PC-9 (cell line): ENCODE measurements at places on chromosomes 2 and 18. TPM values are rescaled to one million over a fixed set of nuclear protein-coding genes. Genes with fewer than 3 reads are reported as not detected.

Gene ST8SIA3
- not detected in 2 replicates for total RNA-seq

Gene LRRC30
- total RNA-seq, result not detected in 2 replicates

Gene UNC80
- total RNA-seq, result not detected in 2 replicates

Gene EMX1
- not detected in 2 replicates for total RNA-seq

Gene ANKRD30B
- not detected in 2 replicates for total RNA-seq

Gene ACTG2
- not detected in 2 replicates for total RNA-seq

Gene TLX2
- total RNA-seq, result 3.1 and 3.8 TPM in 2 replicates

Gene C2orf81
- total RNA-seq, result 9.8 and 12.0 TPM in 2 replicates

Gene POTEF
- total RNA-seq, result not detected in 2 replicates

Gene GAREM1
- total RNA-seq, result 6.1 and 10.2 TPM in 2 replicates

Gene PTH2R
- total RNA-seq, result not detected in 2 replicates

Gene WNT10A
- total RNA-seq, result 1.2 and 2.3 TPM in 2 replicates

Gene STK39
- 14.5 and 18.6 TPM in 2 replicates for total RNA-seq

Gene MSH2
- 41.7 and 54.2 TPM in 2 replicates for total RNA-seq

Gene NT5C1B
- not detected in 2 replicates for total RNA-seq

Gene PCARE
- total RNA-seq, result not detected in 2 replicates

Gene PTPRN
- total RNA-seq, result not detected in 2 replicates

Gene UGT1A10
- total RNA-seq, result not detected in 2 replicates

Gene DNAJC10
- 160 and 167 TPM in 2 replicates for total RNA-seq

Gene POMC
- not detected in 2 replicates for total RNA-seq

Gene SRD5A2
- not detected in 2 replicates for total RNA-seq

Gene RFTN2
- not detected in 2 replicates for total RNA-seq

Gene MPHOSPH10
- 16.0 and 26.9 TPM in 2 replicates for total RNA-seq

Gene SERPINB3
- total RNA-seq, result not detected in 2 replicates

Gene SOCS6
- total RNA-seq, result 20.9 and 21.0 TPM in 2 replicates

Gene FEV
- total RNA-seq, result not detected in 2 replicates

Gene AKAIN1
- total RNA-seq, result not detected in 2 replicates

Gene CDK5R2
- total RNA-seq, result 0.17 and 0.20 TPM in 2 replicates

Gene MTCL1
- total RNA-seq, result 29.6 and 30.0 TPM in 2 replicates

Gene PPM1G
- 114 and 136 TPM in 2 replicates for total RNA-seq

Gene CHRND
- not detected in 2 replicates for total RNA-seq

Gene SPATA3
- total RNA-seq, result not detected in 2 replicates

Gene COLEC11
- 2.4 and 4.6 TPM in 2 replicates for total RNA-seq

Gene HOXD13
- total RNA-seq, result not detected in 2 replicates

Gene ADCYAP1
- total RNA-seq, result not detected in 2 replicates

Gene SLC4A5
- total RNA-seq, result 1.2 TPM in 1 of 2 replicates, not detected in the other

Gene IL36B
- not detected in 2 replicates for total RNA-seq

Gene NDC80
- total RNA-seq, result 71.7 and 89.2 TPM in 2 replicates

Gene KCNG2
- not detected in 2 replicates for total RNA-seq

Gene TTC31
- total RNA-seq, result 20.1 and 21.8 TPM in 2 replicates

Gene TNFAIP6
- not detected in 2 replicates for total RNA-seq

Gene UPP2
- total RNA-seq, result not detected in 2 replicates

Gene CD207
- total RNA-seq, result not detected in 2 replicates

Gene PLEK
- total RNA-seq, result not detected in 2 replicates

Gene RAPGEF4
- 0.53 TPM in 1 of 2 replicates, not detected in the other for total RNA-seq

Gene MC5R
- not detected in 2 replicates for total RNA-seq

Gene CMPK2
- total RNA-seq, result not detected in 2 replicates

Gene GAD1
- total RNA-seq, result 3.5 and 4.3 TPM in 2 replicates

Gene RSAD2
- total RNA-seq, result not detected in 2 replicates

Gene CNTNAP5
- total RNA-seq, result not detected in 2 replicates

Gene KIF5C
- total RNA-seq, result 0.07 and 0.23 TPM in 2 replicates

Gene RFX8
- not detected in 2 replicates for total RNA-seq

Gene PECR
- 10.8 and 16.0 TPM in 2 replicates for total RNA-seq

Gene UGT1A4
- total RNA-seq, result 73.6 and 93.0 TPM in 2 replicates

Gene SPP2
- total RNA-seq, result not detected in 2 replicates
